ENCODE measurements at places on chromosomes 5 and 9. TPM values are rescaled to one million over a fixed set of nuclear protein-coding genes. Genes with fewer than 3 reads are reported as not detected.

The TMEM232 gene
- 0.75 TPM for total RNA-seq

The LECT2 gene
- not detected for total RNA-seq

The DOCK8 gene
- total RNA-seq: 280 TPM

The CPEB4 gene
- total RNA-seq: 13.5 TPM

The CAVIN4 gene
- total RNA-seq: 0.66 TPM

The ADAMTS19 gene
- total RNA-seq: not detected

The SLC4A9 gene
- total RNA-seq: not detected

The PCDHGA7 gene
- total RNA-seq: 0.30 TPM

The GABRA6 gene
- not detected for total RNA-seq

The SPATA31D4 gene
- not detected for total RNA-seq

The ESM1 gene
- total RNA-seq: 0.20 TPM

The FBP2 gene
- not detected for total RNA-seq

Measured in T-helper 2 cell treated with Interferon-gamma antibody and Interleukin-4, amounts not matched to agents 100 ng/mL and 5 ng/mL, for 36 hours (primary cell).